ENCODE measurements at places on chromosomes 6 and 20.

- DNase-seq = no peak
Measured at GRCh38 chr20:45157962-45158361, 16.7 kb upstream of the PI3 start.

DNA sequence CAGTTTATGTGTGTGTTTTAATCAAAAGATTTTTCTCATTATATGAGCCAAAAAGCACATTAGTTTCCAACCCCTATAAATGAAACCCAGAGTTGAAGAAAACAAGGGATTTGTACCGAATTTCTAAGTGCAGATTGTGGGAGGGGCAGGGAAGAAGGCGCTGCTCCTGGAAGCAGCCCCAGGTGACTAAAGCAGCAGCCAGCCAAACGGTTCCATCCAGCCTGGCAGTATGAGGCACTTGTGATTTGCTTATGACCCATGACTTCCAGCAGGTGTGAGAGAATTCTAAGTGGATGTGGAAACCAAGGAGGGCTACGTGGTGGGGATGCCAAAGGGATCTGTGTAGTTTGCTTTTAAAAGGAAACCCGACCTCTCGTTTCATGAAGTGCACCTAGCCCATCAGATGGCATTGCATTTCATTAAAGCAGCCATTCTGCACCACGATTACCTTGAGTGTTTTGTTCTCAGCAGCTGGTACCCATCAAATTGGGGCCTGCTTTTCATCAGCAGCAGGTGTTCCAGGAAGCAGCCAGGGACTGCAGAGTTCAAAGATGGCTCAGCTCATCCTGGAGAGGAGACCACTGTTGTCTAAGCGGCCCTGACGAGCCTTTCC is 79.1 kb downstream of the DTD1 start:
- DNase-seq = no peak

DNA sequence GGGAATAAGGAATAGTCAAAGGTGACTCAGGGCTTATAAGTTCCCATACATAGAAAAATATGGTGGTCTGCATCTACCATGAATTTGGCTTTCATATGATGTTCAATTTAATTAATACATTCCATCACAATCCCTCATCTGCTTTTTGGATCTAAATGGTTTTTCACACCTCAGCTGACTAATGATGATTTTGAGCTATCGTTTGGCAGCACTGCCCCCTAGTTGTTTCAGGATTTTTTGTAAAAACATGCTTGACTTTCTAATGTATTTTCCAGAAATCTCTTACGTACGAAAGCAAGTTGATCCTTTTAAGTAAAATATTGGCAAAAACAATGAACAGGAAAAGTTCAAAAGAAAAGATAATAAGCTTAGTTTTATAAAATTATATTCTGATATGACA is 408.6 kb upstream of the ADGRB3 start:
- DNase-seq = no peak

- no peak for DNase-seq
Measured at GRCh38 chr6:77450924-77451323, 12.4 kb downstream of the HTR1B start.

- no peak for DNase-seq
Measured at GRCh38 chr20:58322083-58322482, 12.6 kb downstream of the RAB22A start.

DNA sequence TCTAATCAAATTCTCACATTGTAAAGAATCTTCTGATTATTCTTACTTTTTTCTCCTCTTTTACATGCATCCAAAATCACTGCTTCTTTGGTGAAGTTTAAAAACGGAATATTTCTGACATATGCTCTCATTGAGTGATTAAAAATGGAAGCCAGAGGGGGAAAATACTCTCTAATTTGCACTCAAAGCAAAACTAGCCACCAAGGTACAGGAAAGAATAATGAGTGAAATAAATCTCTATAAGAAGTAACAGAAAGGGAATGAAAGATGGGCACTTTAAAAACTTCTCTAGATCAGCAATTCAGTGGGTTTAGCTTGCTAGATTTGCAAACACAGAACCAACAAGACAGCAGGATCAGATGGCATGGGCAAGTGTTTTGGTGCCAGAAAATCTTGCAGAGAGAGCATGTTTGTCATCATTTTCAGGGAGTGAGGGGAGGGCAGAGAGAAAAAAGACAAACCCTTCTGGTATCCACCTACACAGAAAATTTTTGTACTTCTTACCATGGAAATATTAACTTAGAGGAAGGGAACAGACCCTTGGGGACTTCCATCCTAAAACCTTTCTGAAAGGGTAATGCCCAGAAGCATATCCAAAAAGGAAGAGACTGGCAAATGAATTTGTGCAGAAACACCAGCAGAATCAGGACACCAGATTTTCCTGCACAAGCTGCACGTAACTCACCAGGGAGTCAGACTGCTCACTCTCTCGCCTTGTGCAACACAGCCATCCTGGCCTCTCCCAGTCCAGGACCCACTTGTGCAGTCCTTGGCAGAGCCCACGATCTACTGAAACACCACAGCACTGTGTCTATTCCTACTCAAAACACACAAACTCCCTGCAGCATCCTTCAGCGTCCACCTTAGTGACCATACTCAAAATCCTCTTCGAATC is 270.2 kb upstream of the PRDM1 start:
- DNase-seq = no peak

DNA sequence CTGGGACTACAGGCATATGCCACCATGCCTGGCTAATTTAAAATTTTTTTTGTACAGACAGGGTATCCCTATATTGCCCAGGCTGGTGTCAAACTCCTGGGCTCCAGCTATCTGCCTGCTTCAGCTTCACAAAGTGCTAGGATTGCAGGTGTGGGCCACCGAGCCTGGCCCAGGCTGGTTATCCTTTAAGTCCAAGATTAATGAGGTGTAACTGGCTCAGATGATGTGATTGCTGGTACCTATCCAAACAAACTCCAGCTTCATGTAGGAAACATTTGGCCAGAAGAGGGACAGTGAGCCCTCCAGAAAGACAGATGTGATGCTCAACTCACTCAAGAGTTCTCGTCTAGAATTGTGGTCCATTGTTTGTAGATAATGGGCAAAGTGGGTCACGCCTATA is 9.2 kb upstream of the ZNF318 start:
- DNase-seq = no peak

DNA sequence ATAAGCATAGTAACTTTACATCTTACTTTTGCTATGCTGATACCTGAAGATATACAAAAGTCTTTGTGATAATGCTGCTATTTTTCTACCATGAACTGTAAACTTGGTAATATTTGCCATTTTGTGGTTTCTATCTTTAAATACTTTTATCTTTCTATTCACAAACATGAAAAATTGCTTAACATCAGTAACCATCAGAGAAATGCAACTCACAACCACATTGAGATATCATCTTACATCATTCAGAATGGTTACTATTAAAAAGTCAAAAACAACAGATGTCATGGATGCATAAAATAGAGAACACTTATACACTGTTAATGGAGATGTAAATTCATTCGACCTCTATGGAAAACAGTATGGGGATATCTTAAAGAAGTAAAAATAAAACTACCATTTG is 112.0 kb downstream of the TRDN start:
- no peak for DNase-seq

DNA sequence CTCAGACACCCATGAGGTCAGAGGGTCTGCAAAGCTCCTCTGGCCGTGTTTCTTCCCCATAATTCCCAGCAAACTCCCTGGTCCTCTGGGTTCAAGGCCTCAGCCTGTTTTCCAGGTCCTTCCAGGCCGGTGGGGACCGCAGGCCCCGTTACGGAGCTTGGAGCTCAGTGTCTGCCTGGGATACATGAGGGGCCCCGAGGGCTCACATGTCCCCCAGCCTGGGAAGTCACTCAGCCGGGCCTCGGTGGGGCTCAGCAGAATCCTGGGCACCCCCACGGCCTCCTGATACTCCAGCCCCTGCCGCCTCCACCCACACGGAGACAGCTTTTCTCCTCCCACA is 3.4 kb upstream of the SULF2 start:
- DNase-seq = no peak

- DNase-seq = no peak
Measured at GRCh38 chr6:133132466-133132971, 108.6 kb upstream of the EYA4 start.

- DNase-seq = no peak
Measured at GRCh38 chr6:125173341-125174095, 19.9 kb downstream of the TPD52L1 start.

- no peak for DNase-seq
Measured at GRCh38 chr20:56322681-56323080, 36.1 kb upstream of the FAM210B start.

- DNase-seq = no peak
Measured at GRCh38 chr6:107405002-107405401, 54.4 kb downstream of the PDSS2 start.

- DNase-seq = no peak
Measured at GRCh38 chr20:5180421-5180820, 53.6 kb downstream of the CDS2 start.

- no peak for DNase-seq
Measured at GRCh38 chr6:11773013-11773412, 5.6 kb downstream of the ADTRP start.

DNA sequence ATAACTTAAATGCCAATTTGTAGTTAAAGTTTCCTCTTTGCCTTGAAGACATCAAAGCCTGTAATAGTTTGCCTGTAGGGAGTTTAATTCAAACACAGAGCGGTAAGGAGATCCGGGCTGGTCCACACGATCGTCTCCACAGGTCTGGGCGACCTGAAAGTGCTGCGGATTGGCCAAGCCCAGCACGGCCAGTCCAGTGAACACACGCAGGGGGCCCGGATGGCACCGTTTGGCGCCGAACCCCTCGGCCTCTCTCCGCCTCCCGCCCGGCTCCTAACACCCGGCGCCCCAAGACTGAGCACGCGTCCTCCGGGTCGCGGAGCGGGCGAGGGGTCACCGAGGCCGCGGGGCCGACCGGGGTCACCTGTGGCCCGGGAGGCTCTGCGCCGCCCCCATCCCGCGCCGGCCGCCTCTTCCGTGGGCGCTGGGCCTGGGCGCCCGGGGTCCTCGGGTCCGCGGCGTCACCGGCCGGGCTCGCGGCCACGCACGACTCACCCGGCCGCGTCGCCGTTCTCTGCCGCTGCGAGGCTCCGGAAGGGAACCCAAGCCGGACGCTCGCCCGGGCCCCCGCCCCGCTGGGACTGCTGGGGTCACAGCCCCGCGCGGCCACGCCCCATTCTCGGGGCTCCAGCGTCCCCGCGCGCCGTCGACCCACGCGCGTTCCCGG is 481 bp downstream of the SERPINB6 start:
- peak; percentile 60 for DNase-seq

DNA sequence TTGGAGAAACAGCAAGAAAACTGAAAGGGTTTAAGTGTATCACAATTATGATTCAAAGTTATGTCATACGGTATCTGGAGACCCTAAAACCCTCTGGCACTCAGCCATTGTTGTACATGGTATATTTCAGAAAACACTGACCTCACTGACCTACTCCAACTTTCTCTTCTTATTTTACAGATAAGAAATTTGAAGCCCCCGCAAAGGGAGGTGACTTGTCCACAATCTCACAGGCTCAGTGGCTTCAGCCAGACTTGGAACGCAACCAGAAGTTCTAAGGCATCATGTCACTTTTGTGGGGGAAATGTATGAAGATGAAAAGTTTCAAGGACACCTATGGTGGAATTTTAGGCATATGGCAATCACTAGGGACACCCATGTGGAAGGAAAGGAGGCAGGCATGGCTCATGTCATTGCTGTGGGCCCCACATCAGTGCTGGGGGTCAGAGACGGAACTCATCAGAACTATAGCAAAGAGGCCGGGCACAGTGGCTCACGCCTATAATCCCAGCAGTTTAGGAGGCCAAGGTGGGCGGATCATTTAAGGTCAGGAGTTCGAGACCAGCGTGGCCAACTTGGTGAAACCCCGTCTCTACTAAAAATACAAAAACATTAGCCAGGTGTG is 5.2 kb upstream of the TRIB3 start:
- no peak for DNase-seq

DNA sequence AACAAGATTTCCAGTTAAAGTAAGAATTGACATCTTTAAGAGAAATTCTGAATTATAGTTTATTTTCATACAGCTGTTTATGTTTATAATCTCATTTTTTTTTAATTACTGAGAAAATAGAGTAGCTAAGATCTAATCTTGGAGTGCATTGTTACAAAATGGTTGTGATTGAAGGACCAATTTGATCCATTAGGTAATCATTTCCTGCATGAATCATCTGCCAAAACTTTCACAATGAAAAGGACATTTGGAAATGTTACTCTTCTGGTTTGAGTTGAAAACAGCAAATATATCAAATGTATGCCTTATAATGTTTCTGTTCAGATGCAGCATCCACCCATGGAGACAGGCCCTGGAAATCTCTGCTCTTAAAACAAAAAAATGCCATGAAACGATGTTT is 19.0 kb downstream of the TUBB2A start:
- no peak for DNase-seq

GRCh38 chr20:25271486-25272222 is 23.8 kb downstream of the PYGB start:
- no peak for DNase-seq

DNA sequence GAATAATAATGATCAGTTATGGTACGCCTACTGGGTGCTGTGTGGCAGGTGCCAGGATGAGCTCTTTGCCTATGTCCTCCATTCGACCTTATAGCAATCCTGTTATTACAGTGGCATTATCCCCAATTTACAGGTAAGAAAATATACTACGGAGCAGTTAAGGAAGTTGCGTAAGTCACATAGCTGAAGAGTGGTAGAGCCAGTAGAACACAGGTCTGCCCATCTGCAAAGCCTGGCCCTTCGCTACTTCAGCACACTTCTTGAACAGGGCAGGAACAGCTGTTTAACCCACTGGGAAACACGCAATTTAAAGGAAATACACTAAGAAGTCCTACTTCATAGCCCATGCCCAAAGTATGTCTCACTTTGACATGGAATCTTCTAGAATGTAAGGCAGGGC is 91.8 kb downstream of the PXDC1 start:
- DNase-seq = no peak

DNA sequence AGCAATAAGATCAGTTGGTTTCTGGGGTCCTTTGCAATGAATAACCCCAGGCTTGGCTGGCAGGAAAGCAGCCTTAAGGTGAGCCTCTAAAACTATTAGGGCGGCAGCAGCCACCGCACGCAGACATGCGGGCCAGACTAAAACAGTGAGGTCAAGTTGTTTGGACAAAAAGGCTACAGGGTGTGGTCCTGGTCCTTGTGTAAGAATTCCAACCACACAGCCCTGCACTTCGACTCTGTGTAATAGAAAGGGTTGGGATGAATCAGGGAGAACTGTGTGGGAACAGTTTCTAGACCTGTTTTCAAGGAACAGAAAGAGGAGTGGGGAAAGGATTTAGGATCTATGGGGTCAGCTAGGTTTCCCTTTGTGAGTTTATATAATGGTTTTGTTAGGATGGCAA is 237.6 kb downstream of the SMOC2 start:
- no peak for DNase-seq

GRCh38 chr6:164569509-164569908 is 739.9 kb downstream of the C6orf118 start:
- no peak for DNase-seq

DNA sequence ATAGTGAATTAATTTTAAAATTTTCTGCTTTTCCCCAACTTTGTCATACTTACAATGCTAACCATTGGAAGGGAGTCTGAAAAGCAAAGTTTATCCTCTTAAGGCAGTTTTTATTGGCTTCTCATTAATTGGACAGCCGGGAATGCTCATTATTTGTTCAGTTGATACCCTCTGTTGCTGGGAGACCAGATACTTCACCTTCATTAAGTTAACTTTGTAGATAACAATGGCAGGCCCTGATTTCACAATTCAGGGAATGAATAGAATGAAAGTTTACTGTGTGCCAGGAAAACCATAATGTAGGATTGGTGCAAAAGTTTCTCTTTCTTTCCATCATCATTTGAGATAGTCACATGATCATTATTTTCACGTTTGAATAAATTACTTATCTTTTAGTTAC is 49.0 kb downstream of the COL19A1 start:
- DNase-seq = no peak

Data from CD4-positive, alpha-beta T cell treated with Interleukin-12 subunit alpha and Interleukin-12 subunit beta, for 1 hour (primary cell).